NCI-H1048 (cell line): ENCODE measurements at places on chromosomes 2 and 18.

DNA sequence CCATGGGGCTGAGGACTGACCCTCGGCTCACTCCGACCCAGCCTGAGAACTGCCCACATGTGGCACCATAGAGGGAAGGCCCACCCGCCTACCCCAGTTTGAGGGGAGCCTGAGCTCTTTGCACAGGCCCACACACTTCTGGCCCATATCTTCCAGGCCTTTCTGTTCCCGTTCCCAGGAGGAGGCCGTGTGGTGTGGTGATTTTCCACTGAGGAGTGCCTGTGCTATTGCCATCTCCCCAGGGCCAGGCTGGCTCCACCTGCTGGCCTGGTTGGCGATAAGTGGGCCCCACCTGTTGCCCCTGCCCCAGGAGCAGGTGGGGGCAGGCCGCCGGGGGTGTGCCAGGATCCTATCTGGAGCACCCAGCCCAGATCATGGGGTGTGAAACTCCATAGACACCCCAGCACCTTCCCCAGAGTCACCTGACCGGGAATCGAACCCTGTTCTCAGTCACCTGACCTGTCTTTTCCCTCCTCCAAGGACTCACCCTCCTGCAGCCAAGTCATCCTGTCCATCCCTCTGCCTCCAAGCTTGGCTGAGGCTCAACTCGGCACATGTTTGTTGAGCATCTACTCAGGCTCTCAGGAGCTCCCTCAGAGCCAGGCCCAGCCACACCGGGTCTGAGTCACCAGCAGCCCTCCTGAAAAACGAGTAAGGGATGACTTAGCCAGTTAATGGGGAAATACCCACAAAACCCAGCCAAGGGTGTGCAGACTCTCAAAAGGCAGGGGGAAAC, 120.1 kb downstream of the CYP26B1 start:
- DNase-seq: no peak

- DNase-seq: no peak
These were observed 52.5 kb downstream of the PRPF40A start for GRCh38 chr2:152664725-152665124.

GRCh38 chr2:196504788-196505187, 134.7 kb upstream of the CCDC150 start:
- no peak for DNase-seq

DNA sequence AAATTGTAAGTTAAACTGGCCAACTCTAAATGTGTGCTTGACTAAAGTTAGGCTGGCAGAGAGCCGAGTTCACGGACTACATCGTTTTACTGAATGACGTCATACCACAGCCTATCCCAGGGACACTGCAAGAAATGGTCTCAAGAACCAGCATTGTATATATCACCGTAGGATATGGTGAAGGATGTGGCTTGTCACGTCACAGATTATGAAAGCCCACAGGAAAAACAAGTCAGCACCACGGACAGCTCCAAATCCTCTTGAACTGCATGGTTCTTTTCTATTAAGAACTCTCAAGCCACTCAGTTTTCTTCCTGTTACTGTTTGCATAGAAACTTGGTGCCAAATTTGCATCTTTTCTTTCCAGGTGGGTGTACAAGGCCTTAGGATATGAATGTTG, 85.1 kb upstream of the ACAA2 start:
- no peak for DNase-seq

DNA sequence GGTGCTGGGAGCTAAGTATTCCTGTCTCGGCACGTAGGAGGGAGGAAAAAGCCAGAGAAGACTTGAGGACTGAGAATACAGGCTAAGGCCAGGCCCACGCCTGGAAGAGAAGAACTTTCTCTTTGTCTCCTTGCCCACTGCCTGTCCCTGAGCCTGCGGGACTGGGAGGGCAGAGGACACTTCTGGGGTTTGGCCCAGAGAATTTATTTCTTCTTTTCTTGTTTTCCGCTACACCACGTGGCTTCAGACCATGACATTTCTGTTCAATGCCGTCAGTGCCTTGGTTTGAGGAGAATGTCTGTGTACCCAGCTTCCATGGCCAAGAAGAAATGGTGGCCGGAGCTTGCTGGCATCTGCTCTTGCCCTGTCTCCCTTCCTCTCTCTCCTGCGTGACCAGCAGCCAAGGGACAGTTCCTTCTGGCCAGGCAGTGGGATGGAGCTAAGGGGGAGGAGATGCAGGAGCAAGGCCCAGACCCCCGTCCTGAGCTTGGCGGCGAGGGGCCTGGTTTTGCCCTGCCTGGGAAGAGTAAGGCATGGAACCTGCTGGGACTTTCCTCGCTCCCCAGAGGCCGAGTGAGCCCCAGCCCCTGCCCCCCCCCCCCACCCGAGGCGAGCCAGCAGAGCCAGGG, 140.3 kb downstream of the KLHL29 start:
- DNase-seq: no peak

DNA sequence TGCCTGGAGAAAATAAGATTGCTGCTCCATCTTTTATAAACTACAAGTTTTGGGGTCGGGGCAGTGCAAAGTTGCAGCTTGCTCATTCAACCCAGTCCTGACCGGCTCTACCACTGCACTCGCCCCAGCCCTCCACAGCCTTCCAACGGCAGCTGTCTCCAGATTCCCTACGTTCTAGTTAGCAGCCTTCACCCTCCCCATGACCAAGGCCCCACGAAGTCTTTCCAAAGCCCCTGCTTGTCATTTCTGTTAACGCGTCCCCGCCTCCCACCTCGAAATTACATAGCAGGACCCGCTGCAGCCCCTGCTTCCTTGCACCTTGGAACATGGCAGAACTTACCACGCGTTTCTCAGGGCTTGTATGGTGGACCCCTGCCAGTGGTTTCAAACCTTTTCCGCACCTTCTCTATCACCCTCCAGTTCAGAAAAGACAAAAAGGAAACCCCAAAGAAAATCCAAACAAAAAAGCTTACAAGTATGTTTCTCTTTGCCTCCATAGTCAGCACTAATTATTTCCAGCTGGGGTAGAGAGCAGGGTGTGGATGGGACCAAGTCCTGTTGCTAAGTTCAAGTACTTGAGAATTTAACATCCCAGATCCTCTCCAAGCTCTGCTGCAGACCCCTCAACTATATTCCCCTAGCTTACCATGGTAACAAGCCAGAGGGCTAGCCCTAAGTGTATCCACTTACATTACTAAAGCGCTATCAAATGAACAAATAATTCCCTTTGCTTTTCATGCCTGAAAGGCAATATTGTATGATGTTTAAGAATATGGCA, 161.5 kb downstream of the TGIF1 start:
- no peak for DNase-seq

DNA sequence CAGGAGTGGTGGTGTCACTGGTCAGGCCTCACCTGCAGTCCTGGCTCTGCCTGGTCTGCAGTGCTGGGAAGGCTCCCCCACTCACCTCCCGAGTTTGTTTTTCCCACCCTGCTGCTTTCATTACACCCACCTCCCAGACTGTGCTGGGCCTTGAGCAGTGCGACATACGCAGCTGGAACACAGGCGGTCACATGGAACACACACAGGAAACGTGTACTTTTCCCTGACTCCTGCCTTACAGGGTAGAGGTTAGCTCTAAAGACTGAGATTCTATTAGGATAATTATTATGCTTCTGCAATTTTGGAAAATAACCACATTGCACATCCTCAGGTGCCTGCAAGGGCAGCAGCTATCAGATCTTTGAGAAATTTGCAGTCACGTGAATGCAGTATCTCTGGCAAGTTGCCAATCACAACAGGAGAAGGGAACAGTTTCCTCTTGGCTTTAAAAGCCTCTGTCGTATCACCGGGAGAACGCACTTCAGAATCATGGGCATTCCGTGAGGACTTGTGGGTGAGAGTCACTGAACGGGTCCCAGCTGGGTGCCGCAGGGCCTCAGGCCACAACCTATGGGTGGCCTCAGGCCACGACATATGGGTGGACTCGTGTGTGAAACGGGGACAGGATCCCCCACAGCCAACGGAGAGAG, 136.5 kb downstream of the ZNF236 start:
- DNase-seq: no peak

- no peak for DNase-seq
These were observed 140.4 kb upstream of the APCDD1 start for GRCh38 chr18:10314066-10314465.

DNA sequence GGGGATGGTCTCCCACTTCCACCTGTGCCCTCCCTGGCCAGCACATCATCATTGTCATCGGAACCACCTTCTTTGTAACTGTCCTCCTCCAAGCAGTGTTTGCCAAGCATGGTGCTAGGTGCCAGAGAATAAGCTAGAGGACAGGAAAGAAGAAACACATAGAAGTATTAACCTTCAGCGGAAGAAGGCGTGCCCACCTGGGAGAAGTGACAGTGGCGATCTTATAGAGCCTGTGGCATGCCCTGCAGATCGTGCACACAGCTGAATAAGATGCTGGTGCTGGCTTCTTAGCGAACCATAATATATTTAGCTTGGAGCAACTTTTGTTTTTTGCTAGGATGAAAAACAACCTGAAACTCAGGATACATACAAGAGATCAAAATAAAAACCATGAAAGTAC, 148.0 kb downstream of the FAM210A start:
- no peak for DNase-seq

DNA sequence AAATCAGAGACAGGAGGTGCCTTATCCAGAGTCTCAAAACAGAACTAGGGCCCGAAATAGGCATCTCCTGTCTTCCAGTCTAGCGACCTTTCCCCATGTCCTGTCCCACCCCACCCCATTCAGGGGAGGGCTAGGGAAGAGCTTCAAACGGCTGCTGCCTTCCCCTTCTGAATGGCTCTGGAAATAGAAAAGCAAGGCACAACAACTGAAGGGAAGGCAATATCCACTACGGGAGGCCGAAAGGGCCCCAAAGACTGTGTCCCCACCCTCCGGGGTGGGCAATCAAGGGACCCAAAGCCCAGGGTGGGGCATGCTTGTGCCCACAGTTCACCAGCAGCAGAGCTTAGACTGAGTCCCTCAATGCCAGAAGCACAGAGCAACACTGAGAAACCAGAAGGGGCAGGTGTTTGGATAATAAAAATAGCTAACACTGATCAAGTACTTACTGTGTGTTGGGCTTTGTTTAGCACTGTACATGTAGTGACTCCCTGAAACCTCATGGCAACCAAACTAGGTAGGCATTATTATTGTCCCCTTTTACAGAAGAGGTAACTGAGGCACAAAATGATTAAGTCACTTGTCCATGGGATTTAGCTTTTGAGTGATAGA, 38.5 kb downstream of the CYRIA start:
- DNase-seq: no peak
